ENCODE measurements at places on chromosomes 2 and 18. TPM values are rescaled to one million over a fixed set of nuclear protein-coding genes. Genes with fewer than 3 reads are reported as not detected.

GRCh38 chr2:203763938-203764664, 57.7 kb downstream of the CD28 start:
- no peak for DNase-seq

GRCh38 chr2:77521548-77521891, 656 bp downstream of the LRRTM4 start:
- no peak for DNase-seq

DNA sequence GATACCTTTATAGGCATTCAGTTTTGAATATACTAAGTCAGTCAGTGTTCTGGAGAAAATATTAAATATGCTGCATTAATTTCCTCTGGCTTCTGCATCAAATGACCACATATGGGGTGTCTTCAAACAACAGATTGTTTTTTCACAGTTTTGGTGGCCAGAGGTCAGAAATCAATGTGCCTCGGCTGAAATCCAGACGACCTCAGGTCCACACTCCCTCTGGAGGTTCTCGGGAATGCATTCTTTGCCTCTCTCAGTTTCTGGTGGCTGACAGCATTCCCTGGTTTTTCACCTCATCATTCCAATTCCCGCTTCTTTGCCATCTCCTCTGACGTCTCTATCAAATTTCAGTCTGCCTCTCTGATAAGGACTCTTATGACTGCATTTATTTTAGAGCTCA, 142.3 kb downstream of the ZNF407 start:
- DNase-seq, result no peak

GRCh38 chr2:85368921-85369320, 14.4 kb downstream of the ELMOD3 start:
- DNase-seq, result no peak

DNA sequence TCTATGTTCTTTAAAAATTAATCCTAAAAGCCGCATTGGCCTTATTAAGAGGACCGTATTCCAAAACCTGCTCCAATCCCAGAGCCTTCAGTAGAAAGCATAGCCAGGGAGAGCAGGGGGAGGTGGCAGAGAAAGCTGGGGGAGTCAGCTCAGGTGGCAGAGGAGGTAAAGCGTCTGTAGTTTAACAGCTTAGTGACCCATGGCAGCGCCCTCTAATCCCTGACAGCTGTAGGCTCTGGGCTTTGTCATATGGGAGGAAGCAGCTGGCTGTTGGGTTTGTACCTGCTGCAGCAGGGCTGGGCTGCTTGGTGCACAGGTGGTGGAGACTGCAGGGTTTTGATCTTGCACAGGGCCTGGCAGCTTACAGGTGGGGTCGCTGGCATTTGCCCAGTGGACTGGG, 50.6 kb downstream of the THNSL2 start:
- no peak for DNase-seq

GRCh38 chr2:129806990-129807389, 172.5 kb upstream of the RAB6C start:
- DNase-seq, result no peak

GRCh38 chr2:235116885-235117492, 165.2 kb downstream of the SH3BP4 start:
- peak; percentile 56 for DNase-seq

- DNase-seq, result peak; percentile 8
Measured at GRCh38 chr2:112959109-112959812, 18.5 kb upstream of the IL36G start.

DNA sequence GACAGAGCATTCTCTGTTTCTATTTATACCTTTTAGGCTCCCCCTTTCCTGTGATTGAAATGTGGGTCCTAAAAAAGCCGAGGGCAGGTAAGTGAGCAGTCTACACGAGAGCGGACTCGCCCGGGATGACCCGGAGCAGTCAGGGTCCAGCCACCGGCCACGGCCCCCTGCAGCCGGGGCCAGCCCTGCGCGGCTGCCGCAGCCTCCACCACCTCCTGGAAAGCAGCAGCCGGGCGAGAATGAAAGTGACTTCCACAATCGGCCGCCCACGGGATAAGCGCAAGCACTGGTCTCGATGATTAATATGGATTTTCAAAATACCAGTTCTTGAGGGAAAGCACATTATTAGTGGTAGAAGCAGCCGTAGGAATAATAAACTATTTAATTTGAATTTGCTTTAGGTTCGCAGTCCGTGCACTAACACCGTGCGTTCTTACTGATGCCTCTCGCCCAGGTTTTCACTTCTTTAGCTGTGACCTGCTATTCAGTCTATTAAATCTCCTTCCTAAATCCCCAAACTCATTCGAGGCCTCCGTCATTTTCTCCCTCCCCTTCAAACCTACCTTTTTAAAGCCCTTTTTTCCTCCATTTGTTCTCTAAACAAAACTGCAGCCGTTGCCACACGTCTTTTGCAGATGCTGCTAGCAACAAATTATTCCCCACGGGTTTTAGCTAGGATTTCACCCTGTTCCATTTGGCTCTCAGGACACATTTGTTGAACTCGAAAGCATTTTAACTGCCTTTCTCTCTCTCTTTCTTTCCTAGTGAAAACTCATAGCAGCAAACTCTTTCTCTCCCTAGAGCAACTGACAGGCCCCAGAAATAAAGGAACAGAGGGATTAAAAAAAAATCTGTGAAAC, 1015.1 kb upstream of the PIK3C3 start:
- DNase-seq, result no peak

DNA sequence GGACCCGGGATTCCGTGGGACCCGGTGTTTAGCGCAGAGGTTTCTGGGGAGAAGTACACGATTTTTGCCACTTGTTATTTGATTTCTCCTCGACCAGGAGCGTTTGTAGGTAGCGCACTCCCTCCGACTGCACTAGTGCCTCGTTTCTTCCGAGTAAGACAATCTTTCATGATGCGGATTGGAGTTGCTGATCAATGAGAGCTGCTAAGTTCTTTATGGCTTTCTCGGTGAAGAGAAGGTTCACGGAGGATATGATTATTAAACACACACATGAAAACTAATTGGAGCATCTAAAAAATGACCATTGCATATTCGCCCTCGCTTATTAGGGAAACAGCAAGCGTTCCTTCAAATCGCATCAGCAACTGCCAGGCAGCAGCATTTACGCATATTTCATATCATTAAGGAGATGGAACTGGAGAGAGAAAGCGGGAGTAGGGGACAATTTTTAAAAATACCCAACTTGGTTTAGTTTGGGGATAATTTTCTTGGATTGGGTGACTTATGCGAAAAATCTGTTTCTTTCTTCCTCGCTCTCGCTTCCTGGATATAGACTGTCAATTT, 616 bp downstream of the EML6 start:
- DNase-seq, result peak; percentile 36

The CDH19 gene
- not detected for total RNA-seq

The FOXD4L1 gene
- 0.07 TPM for total RNA-seq

The SAG gene
- not detected for total RNA-seq

The AGAP1 gene
- total RNA-seq, result 8.7 TPM

The RGPD3 gene
- total RNA-seq, result 0.02 TPM

The GGCX gene
- 21.2 TPM for total RNA-seq

All from M059J (cell line).